ENCODE measurements at places on chromosomes 1 and 21. TPM values are rescaled to one million over a fixed set of nuclear protein-coding genes. Genes with fewer than 3 reads are reported as not detected.

DNA sequence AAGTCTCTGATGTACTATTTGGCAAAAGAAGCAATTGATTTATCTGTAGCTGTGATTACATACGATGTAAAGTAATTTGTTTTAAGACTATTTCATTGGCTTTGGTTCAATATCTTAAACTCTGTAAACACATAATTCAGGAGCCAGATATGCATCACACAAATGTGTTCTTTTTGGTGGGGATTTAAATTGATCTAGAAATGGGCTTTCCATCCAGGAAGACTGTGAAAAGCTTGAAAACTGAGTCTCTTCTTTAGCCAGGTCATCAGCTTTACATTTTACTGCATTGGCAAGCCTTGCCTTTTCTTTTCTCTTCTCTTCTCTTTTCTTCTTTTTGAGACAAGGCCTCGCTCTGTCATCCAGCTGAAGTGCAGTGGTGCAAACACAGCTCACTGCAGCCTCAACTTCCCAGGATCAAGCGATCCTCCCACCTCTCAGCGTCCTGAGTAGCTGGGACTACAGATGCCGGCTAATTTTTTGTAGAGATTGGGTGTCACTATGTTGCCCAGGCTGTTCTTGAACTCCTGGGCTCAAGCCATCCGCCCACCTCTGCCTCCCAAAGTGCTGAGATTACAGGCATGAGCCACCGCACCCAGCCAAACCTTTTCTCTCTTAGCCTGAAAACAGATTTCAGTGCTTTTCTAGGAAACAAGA, 1.4 kb downstream of the RCAN3 start:
- peak; percentile 5 for DNase-seq

- DNase-seq = peak; percentile 62
Measured at GRCh38 chr1:161020509-161021164, at the start of gene F11R. Gene F11R, minus strand, starts transcription at chr1:161021152. Its CDS starts 79 bp downstream, at chr1:161021073.

The EPHA2 gene
- total RNA-seq = 459 TPM

DNA sequence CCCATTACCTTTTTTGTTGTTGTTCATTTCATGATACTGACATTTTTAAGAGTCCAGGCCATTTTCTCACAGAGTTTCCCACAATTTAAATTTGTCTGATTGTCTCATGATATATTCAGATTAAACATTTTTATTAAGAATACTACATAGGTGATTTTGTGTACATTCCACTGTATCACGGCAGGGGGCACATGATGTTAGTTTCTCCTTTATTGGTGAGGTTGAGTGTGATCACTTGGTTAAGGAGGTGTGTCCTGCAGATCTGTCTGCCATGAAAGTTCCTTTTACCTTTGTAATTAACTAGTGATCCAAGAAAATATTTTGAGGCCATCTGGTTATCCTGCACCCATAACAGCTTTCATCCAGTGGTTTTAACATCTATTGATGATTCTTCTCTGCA, 11.8 kb downstream of the RTCA start:
- no peak for DNase-seq

DNA sequence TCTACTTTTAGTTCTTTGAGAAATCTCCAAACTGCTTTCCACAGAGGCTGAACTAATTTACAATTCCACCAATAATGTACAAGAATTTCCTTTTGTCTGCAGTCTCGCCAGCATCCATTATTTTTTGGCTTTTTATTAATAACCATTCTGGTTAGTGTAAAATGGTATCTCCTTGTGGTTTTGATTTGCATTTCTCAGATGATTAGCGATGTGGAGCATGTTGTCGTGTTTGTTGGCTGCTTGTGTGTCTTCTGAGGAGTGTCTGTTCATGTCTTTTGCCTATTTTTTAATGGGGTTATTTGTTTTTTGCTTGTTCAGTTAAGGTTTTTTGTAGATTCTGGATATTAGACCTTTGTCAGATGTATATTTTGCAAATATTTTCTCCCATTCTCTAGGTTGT, 131.5 kb downstream of the MAST2 start:
- no peak for DNase-seq

- no peak for DNase-seq
Measured at GRCh38 chr1:93132638-93133037, 47.6 kb downstream of the TMED5 start.

DNA sequence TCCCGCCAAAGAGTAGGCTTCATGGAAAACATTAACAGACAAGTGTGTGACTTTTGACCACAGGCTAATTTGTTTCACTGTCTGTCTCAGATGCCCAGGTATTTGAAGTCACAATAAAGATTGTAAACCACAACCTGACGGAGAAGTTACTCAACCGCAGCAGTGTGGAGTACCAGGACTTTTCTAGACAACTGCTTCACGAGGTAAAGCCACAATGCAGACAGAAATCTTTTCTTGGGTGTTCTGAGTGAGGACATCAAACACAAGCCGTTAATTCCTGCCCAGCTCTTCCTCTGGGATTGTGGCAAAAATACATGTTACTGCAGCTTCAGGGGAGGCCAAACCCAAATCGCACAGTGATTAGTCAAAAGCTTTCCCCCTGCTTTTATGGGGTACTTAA, 31.0 kb downstream of the UMODL1 start:
- peak; percentile 12 for DNase-seq

GRCh38 chr1:64110924-64111777, 92.3 kb upstream of the UBE2U start:
- no peak for DNase-seq

The KRTAP20-4 gene
- not detected for total RNA-seq

The XCL1 gene
- total RNA-seq = not detected

DNA sequence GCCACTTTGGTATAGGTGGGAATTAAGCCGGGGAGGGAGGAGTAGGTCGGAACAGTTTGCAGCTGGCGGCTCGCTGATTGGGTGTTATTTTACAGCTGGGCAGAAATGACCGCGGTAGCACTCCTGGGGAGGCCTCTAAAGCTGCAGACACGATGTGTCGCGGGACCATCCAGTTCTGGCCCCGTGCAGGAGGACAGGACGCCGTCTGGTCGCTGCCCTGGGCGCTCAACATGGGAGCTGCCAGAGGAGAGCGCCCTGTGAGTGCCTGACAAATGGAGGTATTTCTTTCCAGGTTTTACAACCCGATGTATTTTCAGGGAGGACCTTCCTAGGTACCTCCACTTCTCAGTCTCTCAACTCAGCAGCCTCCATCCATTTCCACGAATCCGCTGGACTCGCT, 46.2 kb downstream of the CDC7 start:
- DNase-seq = peak; percentile 52

DNA sequence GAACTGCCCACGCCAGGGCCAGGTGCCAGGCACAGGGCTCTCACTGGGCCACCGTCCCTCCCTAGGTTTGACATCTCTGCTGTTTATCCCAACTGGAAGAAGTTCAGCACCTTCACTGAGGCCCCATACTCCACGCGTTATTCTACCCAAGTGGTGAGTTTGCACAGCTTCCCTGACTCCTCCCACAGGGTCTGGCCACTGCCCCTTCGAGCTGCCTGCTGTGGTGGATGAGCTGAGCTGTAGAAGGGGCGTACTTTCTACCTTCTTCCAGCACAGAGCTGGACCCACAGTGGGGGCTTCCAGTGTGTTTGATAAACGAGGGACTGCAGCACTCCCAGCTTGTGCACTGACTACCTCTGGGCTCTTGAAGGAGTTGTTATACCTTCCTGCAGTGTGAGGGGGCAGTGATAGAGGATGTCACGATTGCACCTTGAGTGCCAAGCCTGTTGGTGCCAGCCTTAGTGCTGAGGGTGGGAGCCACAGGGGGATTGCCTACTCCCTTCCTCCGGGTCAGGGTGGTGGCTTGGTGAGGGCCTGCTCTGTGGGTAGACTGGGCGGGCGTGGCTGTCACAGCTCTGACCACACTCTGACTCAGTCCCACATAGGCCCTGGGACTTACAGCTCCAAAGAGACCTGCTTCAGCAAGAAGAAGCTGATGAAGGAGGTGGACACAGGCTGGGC, 5.9 kb upstream of the TTC22 start:
- peak; percentile 76 for DNase-seq

DNA sequence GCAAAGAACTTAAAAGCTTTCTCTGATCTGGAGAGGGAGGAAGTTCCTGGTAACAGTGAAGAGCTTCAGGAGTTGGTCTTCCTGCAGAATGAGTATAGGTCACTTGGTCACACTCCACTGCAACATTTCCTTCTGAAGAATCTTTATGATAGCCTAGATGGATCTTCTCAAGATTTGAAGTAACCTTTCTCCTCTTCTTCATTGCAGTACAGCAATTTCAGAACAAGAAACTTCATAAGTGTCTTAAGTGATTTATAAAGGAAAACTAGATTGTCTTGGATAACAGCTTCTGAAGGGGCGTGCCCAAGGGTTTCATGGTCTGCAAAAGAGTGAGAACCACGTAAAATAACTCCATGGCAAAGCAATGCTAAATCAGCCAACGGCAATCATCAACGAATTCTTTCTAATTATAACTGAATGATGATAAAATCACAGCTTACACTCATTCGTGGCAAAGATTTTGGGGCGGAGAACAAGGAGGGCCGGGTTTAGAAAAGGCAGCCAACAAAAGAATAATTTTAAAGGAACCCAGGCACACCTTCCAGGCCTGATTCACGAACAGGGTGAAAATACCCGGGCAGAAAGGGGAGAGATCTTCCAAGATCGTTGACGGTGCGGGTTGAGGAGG, 53.9 kb upstream of the ASPM start:
- peak; percentile 16 for DNase-seq

The KIF21B gene
- 0.66 TPM for total RNA-seq

DNA sequence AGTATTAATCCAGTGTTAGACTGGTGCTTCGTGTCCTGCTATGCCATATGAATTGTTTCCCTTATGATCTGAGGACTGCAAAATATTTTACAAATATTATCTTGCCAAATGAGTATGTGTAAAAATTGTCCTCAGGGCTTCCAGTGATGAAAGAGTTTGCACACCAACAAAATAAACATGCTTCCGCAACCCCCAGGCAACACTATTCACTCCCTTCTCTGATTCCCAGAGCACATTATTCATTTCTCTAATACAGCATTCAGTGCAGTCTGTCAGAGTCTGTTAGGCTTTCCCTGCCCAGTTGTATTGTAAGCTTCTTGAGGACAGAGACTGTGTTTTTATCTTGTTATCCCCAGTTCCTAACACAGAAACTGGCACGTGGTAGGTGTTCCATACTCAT, 409.9 kb upstream of the C1orf87 start:
- no peak for DNase-seq

The TRPM2 gene
- total RNA-seq = 50.0 TPM

The LRRC7 gene
- not detected for total RNA-seq

DNA sequence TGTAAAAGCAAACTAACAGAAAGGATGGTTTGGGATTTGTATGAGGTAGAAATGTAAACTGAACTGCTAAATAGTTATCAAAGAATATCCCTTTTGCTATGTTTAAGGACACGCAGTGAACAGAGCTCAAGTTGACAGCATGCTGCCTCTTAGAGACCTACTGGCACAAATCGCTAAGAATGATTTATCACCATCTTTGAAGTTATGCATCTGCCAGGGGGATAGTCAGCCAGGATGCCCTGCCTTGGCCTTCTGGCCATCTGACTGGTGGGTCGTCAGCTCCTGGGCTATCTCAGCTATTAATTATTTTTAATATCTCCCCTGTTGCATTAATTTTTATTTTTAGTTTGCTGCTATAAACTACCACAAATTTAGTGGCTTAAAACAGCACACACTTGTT, 334.8 kb upstream of the KAZN start:
- no peak for DNase-seq

The DESI2 gene
- total RNA-seq = 81.8 TPM

- DNase-seq = no peak
Measured at GRCh38 chr1:86362807-86363206, 33.3 kb downstream of the ODF2L start.

GRCh38 chr1:234562334-234562733, 47.6 kb downstream of the IRF2BP2 start:
- no peak for DNase-seq

DNA sequence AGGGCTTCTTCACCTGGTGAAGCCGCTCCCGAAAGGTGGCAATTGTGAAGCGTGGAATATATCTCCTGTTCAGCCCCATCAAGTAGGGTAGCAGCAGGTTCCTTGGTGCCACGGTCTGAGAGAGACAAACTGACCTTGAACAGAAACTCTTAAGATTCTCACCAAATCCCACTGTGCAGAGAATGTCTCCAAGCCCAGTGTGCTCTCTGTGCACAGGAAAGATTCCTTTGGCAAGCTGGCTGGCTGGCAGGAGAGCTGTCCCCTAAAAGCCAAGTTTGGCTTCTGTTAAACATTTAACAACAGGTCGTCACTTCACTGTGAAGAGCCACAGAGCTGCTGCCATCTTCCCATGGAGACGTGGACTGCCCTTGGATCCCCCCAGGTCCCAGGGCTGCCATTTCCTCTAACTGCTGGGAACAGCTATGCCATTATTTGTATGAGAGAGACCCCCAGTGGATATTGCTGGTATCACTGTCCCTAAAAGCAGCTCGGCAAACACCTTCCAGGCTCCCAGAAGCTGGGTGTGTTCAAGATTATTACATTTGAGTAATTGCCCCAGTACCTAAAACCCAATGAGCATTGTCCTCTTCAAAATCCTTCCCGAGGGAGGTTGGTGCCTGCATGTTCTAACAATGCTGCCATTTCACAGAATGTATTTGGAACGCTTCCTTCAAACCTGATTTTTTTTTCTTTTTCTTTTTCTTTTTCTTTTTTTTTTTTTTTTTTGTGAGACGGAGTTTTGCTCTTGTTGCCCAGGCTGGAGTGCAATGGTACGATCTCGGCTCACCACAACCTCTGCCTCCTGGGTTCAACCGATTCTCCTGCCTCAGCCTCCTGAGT, 71.8 kb downstream of the CD58 start:
- peak; percentile 78 for DNase-seq

DNA sequence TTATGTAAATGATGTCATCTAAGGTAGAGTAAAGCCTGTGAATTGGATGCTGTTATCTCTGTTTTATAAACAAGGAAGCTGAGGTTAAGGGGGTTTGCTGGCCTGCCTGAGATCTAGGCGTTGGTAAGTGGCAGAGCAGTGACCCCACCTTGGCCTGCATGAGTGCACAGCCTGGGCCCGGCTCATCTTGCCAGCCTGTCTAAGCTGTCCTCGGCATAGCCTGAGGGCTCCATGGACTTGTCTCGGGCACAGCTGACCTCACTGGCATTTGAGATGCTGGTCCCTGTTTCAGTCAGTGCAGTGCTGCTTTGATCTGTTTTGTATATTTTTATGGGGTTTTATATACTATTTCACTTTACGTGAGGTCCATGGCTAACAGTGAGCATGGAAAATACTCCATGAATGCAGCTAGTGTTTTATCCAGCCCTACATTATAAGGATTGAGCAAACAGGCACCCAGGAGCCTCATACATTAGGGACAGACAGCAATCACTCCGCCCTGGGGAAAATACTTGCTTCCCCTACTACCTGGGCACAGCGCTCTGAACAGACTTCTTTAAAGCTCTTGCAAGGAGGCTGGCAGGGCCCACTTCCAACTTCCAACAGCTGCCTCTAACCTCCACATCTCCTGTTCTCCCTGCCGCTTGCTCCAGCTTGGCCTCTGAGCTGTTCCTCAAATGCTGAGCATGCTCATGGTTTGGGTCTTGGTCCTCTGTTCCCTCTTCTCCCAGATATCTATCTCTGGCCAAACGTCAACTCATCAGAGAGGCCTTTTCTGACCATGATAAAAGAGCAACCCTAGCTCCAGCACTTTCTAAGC, 150.6 kb upstream of the HMGB4 start:
- no peak for DNase-seq
